ENCODE measurements at places on chromosomes 11 and 22.

DNA sequence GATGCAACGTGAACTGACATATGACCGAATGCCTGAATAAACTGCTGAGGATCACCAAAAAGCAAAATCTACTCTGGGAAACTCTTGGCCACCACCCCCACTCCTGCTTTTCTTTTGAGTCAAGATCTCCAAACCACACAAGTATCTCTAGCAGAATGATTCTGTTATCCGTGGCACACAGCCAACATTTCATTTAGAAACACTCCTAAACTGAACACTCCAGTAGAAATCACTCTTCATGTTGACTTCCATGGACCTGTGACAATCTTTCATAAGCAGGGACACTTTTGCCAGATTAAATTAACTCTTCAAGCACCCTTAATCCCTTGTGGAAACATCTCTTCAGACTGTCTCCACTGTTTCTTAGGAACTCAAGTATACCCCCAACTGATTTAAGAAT lies 44.4 kb downstream of the VSIG10L2 start:
- no peak for DNase-seq

DNA sequence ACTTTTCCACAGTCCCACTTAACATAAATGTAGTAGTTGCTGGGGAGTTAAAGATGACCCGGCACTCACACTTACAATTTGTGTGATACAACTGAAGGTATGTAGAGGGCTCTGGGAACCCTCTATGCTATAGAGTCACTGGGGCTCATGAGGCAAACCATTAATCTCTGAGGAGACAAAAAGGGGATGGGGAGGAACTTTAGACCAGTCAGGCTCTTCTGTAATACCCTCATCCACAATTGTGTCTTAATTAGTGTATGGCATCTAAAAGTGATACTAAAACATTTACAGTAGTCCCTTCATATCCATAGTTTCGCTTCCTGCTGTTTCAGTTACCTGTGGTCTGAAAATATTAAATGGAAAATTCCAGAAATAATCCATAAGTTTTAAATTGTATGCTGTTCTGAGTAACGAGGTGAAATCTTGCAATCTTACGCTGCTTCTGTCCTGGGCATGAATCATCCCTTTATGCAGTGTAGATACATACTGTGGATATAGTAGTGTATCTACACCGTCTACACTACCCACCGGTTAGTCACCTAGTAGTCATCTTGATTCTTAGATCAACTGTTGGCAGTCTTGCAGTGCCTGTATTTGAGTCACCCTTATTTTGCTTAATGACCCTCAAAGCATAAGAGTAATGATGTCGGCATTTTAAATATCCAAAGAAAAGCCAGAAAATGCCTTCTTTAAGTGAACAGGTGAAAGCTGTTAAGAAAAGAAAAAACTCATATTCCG lies 12.2 kb downstream of the CBL start:
- no peak for DNase-seq

DNA sequence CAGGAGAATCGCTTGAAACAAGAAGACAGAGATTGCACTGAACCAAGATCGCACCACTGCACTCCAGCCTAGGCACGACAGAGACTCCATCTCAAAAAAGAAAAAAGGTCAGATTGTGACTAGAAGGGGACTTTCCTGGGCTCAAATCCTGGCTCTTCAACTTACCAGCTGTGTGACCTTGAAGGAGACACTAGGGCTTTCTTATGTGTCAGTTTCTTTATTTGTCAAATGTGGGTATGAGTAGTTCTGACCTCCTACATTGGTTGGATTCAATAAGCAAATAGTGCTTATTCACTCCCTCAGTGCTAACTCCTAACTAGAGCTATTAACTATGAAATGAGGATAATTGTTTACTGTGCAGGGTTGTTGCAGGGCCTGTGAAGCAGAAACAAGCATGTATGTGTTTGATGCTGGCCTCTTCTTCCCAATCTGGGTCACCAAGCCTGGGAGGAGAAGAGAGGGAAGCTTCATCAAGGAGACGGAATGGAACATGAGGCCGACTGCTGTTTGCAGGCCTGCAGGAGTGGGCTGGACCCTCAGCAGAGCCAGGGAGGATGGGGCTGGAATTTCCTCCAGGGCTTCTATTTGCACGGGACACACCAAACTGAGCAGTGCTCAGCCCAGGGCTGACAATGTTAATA lies 22.5 kb downstream of the RHOD start:
- no peak for DNase-seq

- DNase-seq: no peak
Observed at GRCh38 chr11:75350743-75351540, 519 bp downstream of the ARRB1 start.

DNA sequence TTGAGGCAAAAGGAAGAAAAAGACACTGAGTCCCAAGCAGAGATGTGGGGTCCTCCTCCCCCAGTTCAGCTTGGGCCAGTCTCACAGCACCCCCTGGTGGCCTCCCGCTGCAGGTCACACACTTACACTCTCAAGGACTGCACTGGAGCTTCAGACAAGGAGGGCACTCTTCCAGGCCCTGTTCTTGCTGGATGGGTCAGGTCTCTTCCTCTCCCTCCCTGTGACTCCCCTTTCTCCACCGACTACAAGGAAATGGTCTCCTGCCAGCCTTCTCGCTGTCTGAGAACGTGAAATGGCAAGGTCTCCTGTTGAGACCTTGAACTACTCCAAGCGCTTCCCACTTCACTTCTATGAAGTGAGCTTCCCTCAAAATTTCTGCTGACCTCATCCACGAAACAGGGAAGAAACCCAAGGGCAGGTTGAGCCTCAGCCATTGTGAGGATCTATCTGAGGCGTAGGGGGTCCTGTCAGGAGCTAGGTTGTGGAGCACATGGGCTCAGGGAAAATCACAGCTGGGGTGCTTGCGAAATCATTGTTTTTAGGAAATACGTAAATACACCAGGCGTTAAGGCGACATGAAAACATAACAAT lies 11.2 kb upstream of the IGLL1 start:
- DNase-seq: no peak

DNA sequence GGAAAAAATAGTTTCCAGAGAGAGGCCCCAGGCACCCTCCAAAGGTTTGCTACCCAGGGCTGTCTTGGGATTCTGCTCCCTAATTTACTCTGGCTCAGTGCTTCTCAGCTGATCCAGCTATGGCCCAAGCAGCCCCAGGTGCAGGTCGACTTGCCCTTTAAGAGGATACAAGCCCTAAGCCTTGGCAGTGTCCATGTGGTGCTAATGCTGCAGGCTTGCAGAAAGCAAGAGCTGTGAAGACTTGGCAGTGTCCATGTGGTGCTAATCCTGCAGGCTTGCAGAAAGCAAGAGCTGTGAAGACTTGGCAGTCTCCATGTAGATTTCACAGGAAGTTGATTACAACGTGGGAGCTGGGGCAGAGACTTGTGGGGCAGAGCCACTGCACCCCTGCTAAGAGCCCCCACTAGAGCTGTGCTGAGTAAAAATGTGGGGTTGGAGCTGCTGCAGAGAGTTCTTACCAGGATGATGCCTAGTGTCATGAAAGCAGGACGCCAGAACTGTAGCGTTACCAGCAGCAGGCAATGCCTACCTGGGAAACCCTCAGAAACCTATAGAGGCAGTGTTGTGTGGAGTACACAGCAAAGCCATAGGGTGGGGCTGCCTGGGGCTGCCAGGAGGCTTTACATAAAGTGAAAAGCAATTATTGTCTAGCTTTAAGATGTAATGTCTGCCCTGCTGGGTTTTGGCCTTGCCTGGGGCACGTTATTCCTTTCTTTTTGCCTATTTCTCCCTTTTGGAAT lies 16.1 kb upstream of the OR52K1 start:
- no peak for DNase-seq

GRCh38 chr11:124791626-124792341 lies 8.4 kb downstream of the MSANTD2 start:
- DNase-seq: no peak

GRCh38 chr22:48750826-48751440 lies 1076.7 kb downstream of the BRD1 start:
- DNase-seq: no peak

Data from GOT3 (cell line).